MCF 10A (cell line): ENCODE measurements at places on chromosomes 1 and 21.

- H3K4me1 ChIP-seq = peaks cover 6% of the 10 kb centered on the region
- H3K27me3 ChIP-seq = no peaks in the 10 kb centered on the region
- no peak overlapping the region for H3K27ac ChIP-seq
- peaks cover 22% of the 10 kb centered on the region for H3K36me3 ChIP-seq
Observed at GRCh38 chr1:171716616-171717015, 25.2 kb downstream of the VAMP4 start.

DNA sequence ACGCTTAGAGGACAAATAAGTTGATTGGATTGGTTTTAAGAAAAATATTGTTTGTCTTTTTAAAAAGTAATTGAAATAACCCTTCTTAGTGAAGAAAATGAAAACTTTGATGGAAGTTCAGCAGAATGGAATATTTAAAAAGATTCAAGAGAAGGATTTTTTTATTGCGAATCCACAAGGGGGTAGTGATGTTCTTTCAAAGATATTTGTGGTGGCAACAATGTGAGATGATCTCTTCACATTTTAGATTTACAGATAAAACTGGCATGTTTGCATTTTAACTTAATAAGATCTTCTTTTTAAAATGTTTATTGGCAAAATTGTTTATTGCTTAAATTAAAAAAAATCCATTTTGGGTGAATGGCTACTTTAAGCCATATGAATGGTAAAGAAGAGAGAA is 8.9 kb downstream of the CAMTA1 start:
- peaks cover 22% of the 10 kb centered on the region for H3K36me3 ChIP-seq
- H3K27ac ChIP-seq = no peak overlapping the region
- peaks cover 20% of the 10 kb centered on the region for H3K4me1 ChIP-seq

DNA sequence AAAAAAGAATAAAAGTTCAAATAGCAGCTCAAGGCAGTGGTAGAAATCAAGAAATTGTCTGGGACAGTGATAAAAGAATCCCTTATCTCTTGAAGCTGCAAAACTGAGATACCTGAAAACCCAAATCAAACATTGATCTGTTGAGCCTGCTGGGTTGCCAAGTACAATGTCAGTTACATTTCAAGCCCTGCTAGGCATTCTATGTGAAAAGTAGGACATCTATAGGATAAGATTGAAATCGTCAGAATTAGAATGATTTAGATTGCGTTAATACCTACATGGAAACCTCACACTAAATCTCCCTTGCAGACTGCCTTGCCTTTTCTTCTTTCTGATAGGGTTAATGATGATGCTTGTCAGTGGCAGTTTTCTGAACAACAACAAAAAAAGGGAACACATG is 1684.4 kb upstream of the B3GALT2 start:
- no peak overlapping the region for H3K4me3 ChIP-seq
- no peak overlapping the region for H3K27ac ChIP-seq
- H3K27me3 ChIP-seq = no peaks in the 10 kb centered on the region
- no peak for DNase-seq
- peaks cover 9% of the 10 kb centered on the region for H3K4me1 ChIP-seq

- no peaks in the 10 kb centered on the region for H3K4me1 ChIP-seq
- no peaks in the 10 kb centered on the region for H3K36me3 ChIP-seq
- no peaks in the 10 kb centered on the region for H3K27me3 ChIP-seq
- H3K4me3 ChIP-seq = peak overlapping the region; percentile 63
- no peak for DNase-seq
Observed at GRCh38 chr1:223143537-223144248, 645 bp upstream of the TLR5 start.

DNA sequence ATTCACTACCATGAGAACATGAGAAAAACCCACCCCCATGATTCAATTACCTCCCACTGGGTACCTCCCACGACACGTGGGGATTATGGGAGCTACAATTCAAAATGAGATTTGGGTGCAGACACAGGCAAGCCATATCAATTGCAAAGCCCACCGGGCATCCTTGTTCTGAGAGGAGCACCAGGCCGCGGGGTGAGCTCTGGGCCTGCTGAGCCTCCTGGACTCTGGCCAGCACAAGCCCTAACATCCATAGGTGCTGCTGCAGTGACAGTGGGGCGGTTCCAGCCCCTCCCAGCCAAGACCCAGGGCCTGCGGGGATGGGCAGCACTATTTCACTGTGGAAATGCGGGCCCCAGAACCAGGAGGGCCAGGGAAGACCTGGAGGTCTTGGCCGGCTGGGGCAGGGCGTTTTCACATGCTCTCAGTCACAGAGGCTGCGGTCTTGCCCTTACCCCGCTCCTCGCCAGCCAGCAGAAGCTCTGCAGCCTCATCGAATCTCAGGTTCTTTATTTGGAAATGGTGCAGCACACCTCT is 103.8 kb downstream of the PCBP3 start:
- H3K4me1 ChIP-seq = peaks cover 13% of the 10 kb centered on the region
- no peak overlapping the region for H3K27ac ChIP-seq
- DNase-seq = no peak
- peaks cover 24% of the 10 kb centered on the region for H3K27me3 ChIP-seq
- H3K4me3 ChIP-seq = no peak overlapping the region

DNA sequence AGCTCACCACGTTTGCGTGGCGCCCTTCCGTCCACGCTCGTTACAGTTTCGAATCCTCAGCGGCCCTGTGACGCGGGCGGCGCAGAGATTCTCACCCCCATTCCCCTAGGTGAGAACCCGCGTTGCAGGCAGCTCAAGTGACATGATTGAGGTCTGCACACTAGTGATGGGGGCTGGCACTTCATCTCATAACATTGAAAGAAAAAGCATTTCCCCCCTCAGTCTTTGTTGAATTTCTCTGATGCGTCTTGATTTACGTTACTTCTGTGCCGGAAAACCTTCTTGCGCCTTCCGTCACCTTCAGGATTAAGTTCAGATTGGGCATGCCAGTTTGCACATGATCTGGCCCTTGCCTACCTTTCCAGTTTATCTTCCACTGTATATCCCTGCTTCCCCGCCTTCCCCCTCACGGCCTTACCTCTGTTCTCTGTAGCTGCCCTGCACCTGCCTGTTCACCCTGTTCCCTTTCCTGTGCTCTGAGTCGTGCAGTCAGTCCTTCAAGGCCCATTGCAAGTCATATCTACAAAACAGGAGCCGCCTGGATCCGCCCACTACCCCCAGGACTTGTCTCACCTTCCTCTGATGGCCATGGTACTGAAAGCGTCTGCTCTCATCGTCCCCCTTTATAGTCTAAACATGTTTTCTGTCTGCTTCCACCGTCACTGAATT is 1.1 kb downstream of the CTPS1 start:
- peaks cover 17% of the 10 kb centered on the region for H3K4me1 ChIP-seq
- no peaks in the 10 kb centered on the region for H3K27me3 ChIP-seq
- H3K27ac ChIP-seq = peak overlapping the region; percentile 90
- H3K4me3 ChIP-seq = peak overlapping the region; percentile 82
- H3K36me3 ChIP-seq = peaks cover 25% of the 10 kb centered on the region
- DNase-seq = peak; percentile 41

DNA sequence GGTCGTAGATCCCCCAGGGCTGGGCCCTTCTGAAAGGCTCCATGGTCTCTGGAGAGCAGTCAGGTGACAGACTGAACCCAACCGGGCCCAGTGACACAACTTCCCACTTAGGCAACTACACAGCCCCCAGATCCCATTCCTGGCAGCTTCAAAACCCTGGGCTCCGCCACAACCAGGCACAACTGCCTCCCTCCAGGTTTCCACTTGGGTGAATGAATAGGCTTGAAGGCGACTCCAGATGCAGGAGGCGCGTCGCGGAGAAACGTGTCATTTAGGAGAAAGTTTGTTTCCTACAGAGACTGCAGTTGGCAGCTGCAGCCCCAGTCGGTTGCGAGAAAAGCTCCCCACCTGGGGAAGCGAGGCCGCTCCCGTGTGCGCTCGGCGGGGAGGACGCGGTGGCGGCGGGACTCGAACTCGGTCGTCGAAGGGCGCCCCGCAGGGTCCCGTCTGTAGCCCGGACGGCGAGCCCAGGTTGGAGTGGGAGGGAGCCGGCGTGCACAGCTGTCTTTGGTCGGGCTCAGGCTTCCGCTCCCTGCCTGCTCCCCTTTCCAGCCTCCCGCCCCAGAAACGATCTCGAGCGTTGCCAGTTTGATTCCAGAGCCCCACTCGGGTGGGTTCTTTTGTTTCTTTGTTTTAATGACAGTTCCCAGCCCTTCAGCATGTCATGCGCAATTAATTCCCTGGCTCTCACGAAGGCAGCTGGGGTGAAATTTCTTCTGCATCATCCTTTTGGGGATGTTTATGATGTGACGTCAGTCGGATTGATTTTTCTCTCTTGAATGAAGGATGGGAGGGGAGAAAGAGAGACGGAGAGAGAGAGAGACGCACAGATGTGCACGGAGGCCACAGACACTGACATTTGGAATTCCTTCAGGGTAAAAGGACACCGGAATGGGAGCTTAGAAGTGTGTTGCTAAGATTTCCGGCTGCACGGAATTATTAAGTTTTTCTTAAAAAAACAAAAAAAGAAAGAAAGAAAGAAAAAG is 862 bp upstream of the SGIP1 start:
- no peak overlapping the region for H3K27ac ChIP-seq
- peaks cover 5% of the 10 kb centered on the region for H3K4me1 ChIP-seq
- H3K27me3 ChIP-seq = no peaks in the 10 kb centered on the region

DNA sequence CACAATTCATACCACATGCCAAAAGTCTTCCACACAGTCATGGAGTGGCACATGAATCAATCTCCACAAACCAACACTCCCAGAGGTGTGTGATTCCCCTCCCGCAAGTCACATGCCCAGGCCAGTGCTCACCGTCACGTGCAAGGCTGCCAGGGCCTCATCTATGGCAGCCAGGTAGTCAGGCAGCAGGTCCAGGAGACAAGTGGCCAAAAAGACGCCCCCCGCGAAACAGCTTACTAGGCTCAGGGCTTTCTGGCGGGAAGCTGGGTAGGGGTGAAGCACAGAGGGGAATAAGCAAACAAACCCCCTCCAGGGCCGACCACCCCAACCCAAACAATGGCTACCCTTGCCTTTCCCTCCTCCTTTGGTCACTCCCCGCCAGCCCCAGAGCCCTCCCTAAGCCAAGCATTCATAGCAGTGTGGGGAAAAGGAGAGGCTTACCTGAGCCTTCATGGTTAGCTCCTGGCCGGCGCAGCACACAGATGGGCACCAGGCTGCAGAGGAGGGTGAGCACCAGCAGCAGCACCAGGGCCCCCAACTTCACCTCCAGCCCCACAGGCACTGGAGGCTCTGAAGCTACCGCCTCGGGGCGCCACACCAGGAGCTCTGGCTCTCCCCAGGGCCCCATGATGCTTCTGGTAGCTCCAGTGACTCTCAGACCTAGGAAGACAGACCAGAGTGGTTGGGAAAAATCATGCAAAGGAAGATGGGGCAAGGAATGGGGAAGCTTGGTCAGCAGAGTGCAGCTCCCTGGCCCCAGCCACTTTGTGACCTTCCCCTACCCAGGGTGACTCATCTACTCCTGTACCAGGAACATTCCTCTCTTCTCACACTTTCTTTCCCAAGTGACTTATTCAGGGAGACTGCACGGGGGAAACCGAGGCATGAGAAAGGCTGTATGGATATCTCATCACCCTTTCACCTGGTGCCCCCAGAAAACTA is 978 bp downstream of the SLC39A1 start:
- no peaks in the 10 kb centered on the region for H3K27me3 ChIP-seq
- peaks cover 51% of the 10 kb centered on the region for H3K36me3 ChIP-seq
- peak overlapping the region; percentile 73 for H3K4me3 ChIP-seq

DNA sequence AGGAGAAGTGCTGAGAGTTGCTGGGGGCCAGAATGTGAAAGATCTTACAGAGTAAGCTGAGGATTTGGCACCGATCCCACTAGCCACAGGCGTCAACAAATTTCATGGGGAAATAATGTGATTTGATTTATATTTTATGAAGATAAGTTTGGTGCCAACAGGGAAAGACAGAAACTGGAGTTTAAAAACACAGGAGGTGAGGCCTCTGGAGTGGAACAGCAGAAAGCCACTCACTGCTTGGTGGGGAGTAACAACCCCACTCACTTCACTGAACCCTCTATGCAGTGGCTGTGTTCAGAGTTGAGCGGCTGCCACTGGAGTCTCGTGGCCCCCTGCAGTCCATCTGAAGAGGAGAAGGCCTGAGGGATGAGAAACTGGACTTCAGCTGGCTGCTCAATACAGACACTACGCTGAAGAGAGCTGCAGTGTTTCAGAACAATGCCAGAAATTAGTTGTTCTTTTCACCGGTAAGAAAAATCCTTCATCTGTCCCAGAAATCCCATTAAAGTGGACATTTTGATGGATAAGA is 48.0 kb upstream of the RXRG start:
- H3K4me3 ChIP-seq = no peak overlapping the region
- peaks cover 5% of the 10 kb centered on the region for H3K4me1 ChIP-seq
- no peaks in the 10 kb centered on the region for H3K36me3 ChIP-seq

- DNase-seq = peak; percentile 63
- H3K4me3 ChIP-seq = peak overlapping the region; percentile 30
- no peaks in the 10 kb centered on the region for H3K27me3 ChIP-seq
Observed at GRCh38 chr1:81681601-81682266, 119.0 kb upstream of the ADGRL2 start.

DNA sequence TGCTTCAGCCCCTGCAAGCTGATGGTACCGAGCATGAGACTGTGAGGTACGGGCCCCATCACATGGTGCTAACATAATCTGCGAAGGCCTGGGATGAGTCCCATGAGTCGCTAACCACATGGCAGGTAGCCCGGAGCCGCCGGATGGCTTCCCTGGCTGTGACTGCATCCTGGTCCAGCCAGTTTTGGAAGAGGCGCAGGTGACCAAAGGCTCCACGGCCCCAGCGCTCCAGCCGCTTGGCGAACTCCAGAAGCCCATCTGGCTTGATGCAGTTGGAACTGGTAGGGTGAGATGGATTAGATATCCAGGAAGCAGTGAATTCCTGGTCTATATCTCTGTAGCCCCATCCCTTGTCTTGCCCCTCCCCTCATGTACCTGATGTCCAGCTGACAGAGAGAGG is 24.6 kb downstream of the LRRC41 start:
- peak; percentile 31 for DNase-seq
- H3K4me1 ChIP-seq = no peaks in the 10 kb centered on the region
- no peaks in the 10 kb centered on the region for H3K27me3 ChIP-seq
